ENCODE measurements at places on chromosomes 13 and 19.

DNA sequence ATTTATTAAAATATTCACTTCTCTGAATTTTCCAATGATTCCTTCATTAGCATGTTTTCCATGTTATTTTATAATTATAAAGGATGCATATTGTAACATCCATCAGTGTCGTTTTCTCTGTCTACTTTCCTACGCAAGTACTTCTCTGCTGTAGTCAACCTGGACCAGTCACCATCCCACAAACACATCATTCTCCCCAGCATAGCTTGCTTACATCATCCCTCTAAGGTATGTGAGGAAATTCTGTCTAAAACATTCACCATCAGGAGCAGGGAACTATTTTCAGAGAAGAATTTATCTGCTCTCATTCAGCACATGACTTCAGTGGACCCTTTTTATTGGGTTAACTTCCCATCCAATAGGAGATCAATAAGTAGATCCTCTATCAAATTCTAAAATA, 806.1 kb upstream of the ARGLU1 start:
- no peak for DNase-seq

- no peak for DNase-seq
Observed at GRCh38 chr13:28408235-28408848, 86.6 kb downstream of the FLT1 start.

DNA sequence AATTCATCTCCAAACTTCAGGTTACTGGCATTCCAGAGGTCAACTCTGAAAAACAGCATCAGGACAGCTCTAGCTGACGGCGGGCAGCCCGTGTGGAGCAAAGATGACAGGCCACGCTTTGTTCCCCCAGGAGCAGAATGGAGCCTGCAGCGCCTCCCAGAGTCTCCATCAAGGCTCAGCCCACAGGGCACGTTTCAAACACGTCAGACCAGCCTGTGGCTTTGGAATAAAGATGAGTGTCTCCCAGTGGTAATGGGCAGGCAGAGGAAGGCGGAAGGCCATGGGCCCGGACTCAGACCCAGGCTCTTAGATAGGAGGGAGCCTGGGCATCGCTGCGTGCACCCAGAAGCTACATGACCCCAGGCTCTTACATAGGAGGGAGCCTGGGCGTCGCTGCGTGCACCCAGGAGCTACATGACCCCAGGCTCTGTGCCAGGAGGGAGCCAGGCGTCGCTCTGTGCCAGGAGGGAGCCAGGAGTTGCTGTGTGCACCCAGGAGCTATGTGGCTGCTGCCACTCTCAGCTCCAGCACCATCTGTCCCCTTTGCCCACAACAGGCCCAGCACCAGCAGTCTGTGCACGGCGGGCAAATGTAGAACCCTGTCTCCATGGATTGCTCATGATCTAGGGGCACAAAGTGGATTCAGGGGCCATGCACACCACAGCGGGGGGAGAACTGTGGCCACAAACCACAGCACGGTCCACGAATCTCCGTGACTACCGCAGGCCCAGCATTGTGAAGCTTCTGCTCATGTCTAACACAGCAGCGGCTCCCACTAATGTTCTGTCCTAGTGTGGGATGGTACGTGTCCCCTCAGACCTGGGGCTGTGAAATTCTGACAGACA, 47.8 kb upstream of the C13orf46 start:
- DNase-seq, result no peak

- DNase-seq, result no peak
Observed at GRCh38 chr13:49248622-49249002, 887 bp downstream of the CDADC1 start.

GRCh38 chr13:21060338-21061028, 903 bp downstream of the LATS2 start:
- DNase-seq, result no peak

DNA sequence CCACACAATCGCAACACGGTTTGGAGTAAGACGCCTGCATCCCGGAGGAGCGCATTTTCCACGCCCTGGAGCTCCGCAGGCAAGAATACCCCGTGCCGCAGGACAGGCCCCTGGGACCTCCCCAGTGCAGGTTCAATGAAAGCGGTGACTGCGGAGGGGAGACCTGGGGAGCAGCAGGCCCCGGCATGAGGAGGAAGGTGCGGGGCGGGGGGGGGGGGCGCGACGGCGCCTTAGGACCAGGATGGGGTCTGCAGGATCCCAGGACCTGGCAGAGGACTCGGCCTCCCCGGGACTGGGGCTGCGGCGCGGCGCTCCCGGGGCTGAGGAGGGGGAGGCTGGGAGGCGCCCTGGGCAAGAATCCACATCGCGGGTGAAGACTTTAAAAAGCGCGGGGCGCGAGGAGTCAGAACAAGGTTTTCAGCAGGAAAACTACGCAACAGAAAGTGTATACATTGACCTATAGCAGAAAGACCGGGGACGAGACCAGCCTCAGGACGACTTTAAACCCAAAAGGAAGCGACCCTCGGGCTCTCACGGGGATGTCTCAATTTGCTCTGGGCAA, 432 bp downstream of the ZNF611 start:
- no peak for DNase-seq

DNA sequence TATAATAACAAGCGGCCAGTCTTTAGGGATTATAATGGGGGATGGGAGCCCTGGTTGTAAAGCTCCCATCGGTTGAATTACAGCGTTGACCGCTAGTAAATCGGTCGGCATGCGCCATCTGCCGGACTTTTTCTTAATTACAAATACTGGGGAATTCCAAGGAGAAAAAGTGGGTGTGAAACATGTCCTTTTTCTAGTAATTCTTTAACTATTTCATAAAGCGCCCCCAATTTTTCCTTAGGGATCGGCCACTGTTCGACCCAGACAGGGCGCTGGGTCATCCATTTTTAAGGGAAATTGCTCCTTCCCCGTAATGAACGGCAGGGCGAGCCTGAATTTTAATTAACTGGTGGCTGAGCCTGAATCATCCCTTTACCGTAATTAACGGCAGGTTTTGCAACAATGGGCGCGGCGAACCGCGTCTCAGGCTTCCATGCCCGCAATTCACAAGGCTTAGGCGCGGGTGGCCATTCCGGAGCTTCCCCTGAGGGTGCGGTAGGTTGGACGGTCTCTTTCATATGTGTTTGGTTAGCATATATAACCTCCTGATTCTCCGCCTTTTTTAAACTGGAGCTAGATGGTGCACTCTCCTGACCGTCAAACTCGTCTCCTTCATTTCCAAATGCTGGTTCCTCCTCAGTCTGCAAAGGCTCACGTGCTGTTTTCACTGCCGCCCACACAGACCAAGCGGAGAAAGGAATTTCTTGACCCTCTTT, 30.2 kb upstream of the EVI5L start:
- peak; percentile 47 for DNase-seq

GRCh38 chr19:10431943-10432735, 11.8 kb downstream of the PDE4A start:
- no peak for DNase-seq

DNA sequence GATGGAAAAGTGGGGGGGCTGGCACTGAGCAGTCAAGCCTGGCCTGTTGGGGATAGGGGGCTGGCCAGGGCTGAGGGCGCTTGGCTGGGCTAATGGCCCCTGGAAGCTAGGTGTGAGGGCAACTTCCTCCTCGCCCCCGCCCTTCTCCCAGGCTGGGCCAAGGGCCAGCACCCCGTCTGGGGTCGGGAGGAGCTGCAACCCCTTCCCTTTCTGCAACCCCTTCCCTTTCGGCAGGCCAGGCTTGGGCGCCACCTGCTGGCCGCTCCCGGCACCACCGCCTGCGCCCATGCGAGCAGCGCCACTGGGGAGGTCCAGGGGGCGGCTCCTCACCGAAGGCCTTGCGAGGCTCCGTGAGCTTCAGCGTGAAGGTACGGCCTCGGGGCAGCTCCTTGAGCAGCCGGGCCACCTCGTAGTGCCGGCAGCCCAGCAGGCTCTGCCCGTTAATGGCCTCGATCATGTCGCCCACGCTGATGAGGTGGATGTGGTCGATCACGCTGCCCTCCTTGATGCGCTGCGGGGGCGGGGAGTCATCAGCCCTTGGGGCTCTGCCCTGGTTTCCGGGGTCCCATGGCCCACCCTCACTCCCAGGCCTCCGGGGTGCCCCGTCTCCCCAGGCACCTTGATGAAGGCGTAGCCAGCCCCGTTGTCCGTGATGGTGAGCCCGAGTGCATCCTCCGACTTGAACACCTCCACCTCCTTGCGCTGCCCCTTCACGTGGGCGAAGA, 5.0 kb upstream of the PTGER1 start:
- DNase-seq, result no peak

DNA sequence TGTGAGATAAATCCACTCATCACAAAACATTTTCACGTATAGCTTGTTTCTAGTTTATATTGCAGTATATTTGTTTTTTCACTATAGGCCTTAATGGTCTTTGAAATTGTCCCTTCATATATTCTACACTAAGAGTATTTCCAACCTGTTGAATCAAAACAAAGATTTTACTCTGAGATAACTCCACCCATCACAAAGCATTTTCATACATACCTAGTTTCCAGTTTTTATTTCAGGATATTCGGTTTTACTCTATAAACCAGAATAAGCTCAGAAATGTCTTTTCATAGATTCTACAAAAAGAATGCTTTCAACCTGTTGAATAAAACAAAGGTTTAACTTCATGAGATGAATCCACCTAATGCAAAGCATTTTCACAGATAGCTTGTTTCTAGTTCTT, 1528.7 kb downstream of the UQCRFS1 start:
- DNase-seq, result no peak

GRCh38 chr13:80348314-80348713, 7.4 kb upstream of the SPRY2 start:
- DNase-seq, result no peak

DNA sequence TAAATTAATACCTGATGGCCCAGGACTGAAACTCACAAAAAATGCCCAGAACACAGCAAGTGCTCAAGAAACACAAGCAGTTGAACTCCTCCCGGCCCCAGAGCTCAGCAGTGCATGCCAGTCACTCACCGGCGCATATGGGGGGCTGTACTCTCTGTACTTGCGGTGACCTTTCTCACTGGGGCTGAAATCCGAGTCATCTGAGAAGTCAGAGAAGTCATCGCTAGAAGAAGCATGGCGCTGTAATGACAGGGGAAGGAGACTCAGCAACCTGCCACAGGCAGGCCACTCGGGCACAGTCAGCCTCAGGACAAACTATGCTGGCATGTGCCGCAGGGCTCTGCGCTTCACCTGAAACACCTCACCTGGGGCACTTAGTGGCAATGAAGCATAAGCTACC, 19.7 kb downstream of the ZC3H4 start:
- DNase-seq, result no peak

DNA sequence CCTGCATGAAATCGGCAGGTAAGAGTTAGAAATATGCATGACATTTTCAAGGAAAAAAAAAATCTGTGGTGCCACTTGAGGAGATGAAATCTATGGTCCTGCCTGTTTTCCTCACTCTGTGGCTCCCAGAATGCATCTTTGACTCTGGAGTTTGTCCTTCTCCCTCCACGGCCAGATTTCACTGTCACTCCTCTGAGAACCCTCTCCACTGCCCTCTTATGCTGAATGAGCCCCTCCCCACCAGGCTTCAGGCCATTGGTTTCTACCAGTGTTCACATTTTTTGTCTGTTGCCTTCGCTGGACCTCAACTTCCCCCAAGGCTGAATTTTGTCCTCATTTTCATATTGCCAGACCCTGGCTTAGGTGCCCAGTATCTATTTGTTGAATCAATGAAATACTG, 235.0 kb downstream of the ZIC5 start:
- no peak for DNase-seq

DNA sequence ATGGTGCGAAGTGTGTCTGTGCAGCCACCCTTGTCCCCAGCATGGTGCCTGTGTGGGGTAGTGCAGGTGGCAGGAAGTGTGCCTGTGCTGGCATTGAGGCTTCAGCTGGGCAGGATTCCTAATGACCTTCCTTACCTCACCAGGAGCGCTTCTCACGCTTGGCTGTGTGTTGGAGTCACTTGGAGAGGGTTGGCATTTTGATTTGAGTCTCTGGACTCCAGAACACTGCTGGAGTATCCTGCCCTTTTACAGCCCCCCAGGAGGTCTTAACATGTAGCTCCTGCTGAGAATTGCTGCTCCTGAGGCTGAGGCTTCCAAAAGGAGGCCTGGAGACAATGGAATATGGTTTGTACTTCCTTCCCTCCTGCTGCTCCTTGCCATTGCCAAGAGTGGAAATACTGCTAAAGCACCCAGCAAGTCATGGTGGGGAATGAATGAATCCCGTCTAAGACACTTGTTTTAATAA, 87.1 kb downstream of the ARHGEF7 start:
- peak; percentile 27 for DNase-seq

DNA sequence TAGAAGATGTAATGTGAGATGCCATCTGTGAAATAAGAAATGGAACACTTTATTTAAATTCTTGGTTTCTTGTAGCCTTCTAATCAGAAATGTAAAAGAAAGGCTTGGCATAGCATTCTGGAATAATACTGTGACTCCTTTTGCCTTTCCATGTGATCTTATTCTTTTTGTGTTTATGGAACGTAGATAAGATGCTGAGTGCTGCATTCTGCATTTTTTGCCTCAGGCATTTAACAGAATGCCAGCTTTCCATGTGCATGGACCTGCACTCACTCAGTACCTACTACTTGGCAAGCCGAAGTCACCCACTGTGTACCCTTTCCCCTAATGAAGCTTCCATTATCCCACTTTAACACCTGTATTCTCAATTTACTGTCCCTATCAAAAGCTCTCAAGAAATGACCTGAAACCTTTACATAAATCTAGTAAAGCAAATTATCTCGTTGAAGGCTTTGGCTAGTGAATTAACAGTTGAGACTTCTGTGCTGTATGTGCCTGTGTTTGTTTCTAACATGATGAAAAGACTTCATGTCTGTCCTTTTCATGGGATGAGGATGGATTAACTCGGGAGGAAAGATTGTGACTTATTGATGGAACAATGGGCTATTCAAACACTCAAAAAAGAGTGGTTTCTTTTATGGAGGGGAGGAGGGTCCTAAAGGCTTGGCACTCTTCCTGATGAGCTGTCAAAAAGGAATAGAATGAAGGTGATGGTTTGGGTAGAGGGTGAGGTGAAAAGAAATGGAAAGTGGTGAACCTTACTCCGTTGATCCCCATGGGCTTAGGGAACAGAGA, 44.7 kb upstream of the FRY start:
- no peak for DNase-seq

DNA sequence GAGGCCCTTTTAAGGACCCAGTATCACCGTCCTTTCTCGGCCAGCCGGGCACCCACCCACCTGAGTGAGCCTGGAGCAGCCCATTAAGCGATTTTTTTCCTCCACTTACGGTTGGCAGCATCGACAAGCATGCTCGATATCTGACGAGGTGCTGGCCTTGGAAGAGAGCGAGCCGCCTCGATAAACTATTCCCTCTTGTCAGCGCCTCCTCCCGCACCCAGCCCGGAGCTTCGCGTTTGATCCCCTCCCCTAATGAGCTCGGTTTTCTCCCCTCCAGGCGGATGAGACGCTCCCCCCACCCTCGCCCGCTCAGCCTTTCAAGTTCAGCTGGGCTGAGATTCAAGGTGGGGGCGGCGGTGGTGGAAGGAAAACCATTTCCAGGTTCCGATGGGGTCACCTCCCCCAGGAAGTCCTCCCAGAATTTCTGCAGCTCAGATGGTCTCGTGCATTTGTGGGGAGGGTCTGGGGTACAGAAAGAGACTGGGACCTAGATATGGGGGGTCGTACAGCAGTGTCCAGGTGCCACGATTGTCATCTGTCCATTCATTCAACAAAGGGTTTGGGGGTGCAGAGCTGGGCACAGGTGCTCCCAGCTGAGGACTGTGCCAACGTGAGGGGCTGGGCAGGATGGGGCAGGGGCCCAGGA, 18.9 kb upstream of the ONECUT3 start:
- DNase-seq, result no peak
